ENCODE measurements at places on chromosomes 12 and 14. TPM values are rescaled to one million over a fixed set of nuclear protein-coding genes. Genes with fewer than 3 reads are reported as not detected.
A peak's percentile ranks its signal among the peaks of the same experiment; 100 is the strongest.

FAIM2 gene
- polyA plus RNA-seq = 10.3 TPM

RIN3 gene
- 16.7 TPM for polyA plus RNA-seq

KRT77 gene
- polyA plus RNA-seq = 0.32 TPM

GALNT8 gene
- 4.4 TPM for polyA plus RNA-seq

DTX1 gene
- polyA plus RNA-seq = 5.9 TPM

TAS2R30 gene
- 0.14 TPM for polyA plus RNA-seq

DNA sequence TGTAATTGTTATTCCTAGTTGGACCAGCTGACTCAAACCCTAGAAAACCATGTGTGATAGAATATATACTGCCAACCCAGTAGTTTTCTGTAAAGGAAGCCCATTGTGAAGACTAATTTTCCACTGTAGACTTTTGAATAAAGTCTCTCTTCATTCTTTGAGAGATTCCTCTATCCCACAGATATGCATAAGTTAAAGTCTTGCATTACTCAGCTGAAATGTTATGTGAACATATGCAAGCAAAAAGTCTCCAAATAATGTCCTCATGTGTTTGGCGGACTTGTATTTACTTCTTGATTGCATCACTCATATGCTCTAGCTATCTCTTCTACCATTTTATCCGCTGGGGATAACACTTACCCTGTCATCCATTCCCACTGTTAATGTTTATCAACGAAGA is 35.1 kb upstream of the OTOGL start:
- no peak for DNase-seq

DNA sequence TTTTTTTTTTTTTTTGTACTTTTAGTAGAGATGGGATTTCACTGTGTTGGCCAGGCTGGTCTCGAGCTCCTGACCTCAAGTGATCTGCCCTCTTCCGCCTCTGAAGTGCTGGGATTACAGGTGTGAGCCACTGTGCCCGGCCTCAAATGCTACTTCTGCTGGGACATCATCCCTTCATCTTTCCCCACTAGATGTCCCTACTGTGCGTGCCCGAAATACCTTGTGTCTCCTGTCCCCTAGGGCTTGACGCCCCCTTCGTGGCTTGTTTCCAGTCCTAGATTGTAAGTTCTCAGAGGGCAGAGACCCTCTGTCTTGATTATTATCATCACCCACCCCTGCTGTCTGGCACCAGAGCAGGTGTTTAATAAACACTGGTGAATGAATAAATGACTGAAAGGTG is 14.9 kb downstream of the CCDC63 start:
- DNase-seq = no peak

- DNase-seq = no peak
Observed at GRCh38 chr14:50675597-50675996, 7.5 kb upstream of the SAV1 start.

DNA sequence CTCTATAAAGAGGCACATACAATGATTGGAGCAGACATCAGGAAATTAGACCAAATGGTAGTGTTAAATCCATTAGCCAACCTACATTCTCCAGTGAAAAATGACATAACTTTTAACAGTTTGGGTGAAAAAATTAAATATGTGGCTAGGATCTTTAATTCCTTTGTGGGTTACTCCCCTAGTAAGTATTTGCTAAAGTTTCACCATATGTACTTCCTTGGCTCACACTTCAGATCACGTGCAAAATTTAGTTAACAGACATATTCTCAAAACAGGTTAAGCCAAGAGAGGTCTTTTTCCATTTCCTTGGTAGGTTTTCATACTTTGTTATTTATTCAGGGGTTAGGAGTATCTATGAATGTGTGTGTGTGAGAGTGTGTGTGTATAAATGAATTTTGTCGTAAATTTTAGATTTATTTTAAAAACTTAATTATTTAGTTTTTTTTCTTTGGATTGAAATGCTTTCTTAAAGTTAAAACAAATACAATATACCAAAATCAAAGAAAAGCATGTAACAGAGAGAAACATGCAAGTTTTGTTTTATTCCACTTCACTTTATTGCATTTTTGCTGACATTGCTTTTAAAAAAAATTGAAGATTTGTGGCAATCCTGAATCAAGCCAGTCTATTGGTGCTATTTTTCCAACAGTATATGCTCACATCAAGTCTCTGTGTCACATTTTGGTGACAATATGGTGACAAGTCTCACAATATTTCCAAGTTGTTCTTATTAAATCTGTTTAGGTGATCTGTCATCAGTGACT is 258.7 kb downstream of the FLRT2 start:
- peak; percentile 72 for DNase-seq

GRCh38 chr12:42320796-42321195 is 5.1 kb downstream of the ZCRB1 start:
- no peak for DNase-seq

GRCh38 chr14:28629328-28630004 is 137.1 kb upstream of the FOXG1 start:
- DNase-seq = no peak

DNA sequence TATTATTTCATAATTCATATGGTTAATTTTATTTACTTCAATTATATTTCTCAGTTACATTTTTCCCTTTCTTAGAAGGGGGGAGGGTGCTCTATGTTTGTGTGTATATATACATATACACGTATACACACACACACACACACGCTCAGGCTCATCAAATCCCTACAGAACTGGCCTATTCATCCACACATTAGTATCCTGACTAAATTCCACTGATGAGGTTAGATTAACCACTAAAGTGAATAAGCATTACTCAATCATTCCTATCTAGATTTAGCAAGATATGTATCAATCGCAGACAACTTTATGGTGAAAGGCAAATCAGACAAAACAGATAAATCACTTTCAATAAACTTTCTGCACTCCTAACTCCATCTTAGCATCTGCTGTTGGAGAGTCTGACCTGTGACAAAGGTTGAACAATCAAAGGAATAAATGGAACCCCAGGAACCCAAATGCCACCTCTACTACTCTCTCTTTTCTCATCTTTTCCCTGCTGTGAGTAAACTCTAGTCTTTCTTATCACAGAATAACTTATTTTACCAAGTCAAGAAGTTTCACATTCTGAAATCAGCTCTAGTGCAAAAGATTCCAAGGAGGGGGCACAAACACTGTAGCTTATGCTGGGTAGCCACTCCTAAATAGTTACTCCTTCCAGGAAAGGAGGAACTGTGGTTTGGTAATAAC is 67.6 kb downstream of the RALGAPA1 start:
- no peak for DNase-seq

DNA sequence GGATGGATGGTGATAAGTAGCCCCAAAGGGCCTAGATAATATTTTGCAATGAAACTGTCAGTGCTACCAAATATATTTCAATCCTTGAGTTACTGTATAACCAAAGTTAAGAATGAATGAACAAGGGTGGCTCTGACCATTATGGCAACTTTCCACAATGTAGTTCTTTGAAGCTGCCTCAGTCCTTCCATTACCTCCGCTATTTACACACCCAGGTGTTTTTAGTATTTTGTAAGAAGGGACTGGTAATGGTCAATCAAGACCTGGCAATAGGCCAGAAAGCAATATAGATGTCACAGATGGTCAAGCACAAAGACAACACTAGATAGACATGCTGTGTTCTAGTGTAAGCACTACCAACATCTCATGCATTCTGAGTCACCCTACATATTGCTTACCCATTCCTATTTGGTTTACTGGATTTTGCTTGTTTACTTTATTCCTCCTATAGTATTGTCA is 16.3 kb downstream of the DUSP16 start:
- DNase-seq = no peak

- DNase-seq = peak; percentile 51
Observed at GRCh38 chr12:105741786-105742566, 396.8 kb downstream of the NUAK1 start.

- DNase-seq = no peak
Observed at GRCh38 chr12:108425238-108425795, 86.2 kb upstream of the CMKLR1 start.

GRCh38 chr14:22978981-22979671 is 3.2 kb downstream of the AJUBA start:
- no peak for DNase-seq

GRCh38 chr12:48302161-48302911 is 48.4 kb downstream of the ZNF641 start:
- no peak for DNase-seq

- DNase-seq = no peak
Observed at GRCh38 chr12:47247418-47247817, 167.7 kb upstream of the AMIGO2 start.

DNA sequence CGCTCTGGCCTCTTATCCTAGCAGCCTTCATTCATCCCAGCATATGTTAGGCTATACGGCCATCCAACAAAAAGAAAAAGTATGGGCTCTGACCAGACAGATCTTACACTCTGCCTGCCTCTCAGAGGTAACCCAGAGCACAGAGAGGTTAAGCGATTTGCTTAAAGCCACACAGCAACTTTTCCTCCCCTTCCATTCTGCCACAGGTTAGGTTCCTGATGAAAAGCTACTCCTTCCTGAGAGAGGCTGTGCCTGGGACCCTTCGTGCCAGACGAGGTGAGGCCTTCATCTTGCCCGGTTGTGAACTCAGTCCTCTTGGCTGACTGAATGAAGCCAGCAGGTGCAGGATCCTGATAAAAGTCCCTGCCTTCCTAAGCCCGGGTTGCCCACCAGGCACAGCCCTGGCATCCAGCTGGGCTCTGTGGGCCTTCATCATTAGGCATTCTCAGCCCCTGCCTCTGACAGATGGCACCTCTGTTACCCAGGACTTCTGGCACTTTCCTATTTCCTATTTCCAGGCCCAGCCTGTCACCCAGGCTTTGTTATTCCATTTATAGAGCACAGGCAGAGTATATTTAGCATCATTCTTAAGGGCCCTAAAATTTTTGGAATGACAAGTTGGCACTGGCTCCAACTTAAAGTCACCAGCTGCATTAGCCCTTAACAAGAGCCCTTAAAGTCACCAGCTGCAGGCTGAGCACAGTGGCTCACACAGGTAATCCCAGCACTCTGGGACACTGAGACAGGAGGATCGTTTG is 12.8 kb downstream of the SOAT2 start:
- DNase-seq = no peak

- DNase-seq = no peak
Observed at GRCh38 chr12:85457016-85457415, 177.0 kb downstream of the ALX1 start.

Measured in hindlimb muscle (tissue), 1 donor.